ENCODE measurements at places on chromosomes 1 and 21.

DNA sequence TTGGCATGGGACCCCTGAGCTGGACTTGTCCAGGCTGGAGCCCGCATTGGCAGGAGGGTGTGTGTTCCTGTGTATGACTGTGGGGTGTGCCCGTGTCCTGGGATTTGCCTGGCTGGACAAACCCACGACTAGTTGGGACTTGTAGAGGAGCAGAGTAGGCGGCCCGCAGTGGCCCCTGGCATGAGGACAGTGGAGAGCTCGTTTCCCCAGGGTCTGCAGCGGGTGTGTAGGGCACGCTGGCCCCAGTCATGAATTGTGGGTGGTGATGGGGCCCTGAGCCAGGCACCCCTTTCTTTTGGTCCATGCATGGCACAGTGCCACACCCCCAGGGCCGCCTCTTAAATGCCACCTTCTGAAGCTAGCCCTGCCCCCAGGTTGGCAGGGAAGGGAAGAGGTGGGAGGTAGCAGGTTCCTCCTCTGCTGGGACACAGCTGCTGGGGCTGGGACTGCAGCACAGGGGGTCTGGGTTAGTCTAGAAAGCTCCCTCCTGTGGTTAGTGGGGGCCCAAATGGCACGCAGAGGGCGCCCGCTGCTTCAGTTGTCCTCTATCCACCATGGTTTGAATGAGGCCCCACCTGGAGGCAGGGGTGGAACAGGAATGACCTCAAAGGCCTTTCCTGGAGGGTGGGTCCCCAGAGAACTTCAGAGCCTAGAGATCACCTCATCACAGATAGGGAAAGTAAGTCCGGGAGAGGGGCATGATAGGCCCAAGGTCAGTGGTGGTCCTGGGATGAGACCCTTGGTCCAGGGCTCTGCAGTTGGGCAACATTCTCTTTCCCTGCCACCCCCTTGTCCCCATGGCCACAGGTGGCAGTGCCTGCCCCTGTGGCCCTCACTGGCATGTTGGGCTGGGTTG is 4.1 kb downstream of the CROCC start:
- no peak for DNase-seq

DNA sequence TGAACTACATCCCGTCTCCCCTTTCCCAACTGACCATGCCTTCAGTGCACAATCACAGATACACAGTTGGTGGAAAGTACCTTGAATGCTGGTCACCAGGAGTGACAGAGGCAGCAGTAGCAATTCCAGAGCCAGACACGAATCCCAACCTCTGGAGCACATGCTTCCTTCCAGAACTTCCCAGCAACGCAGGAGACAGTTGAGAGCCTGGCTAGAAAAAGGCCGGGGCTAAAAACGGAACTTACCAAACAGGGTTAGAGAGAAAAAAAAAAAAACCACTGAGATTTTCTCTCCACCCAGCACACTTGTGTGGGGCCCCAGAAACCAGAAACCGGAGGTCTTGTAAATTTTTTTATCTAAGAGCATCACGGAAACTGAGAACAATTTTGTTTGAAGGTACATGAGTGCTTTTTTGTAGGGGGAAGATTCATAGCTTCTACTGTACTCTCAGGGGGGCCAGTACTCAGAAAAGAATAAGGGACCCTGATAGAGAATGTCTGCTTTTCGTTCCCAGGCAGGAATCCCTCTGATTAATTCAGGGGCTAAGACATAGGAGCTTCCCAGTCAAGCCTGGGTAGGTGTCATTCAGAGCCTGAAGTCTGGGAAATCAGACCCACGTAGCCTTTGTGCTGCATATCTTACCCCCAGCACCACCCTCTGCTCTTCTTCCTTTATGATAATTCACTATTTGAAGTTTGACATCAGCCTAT is at the start of gene CD48:
CD48 (minus strand) TSS at position 221 of the 710 bp plus-strand sequence; CDS start at position 162, 59 bp downstream.
- no peak for DNase-seq

GRCh38 chr1:59198564-59198963 is 98.3 kb upstream of the FGGY start:
- DNase-seq = peak; percentile 32

DNA sequence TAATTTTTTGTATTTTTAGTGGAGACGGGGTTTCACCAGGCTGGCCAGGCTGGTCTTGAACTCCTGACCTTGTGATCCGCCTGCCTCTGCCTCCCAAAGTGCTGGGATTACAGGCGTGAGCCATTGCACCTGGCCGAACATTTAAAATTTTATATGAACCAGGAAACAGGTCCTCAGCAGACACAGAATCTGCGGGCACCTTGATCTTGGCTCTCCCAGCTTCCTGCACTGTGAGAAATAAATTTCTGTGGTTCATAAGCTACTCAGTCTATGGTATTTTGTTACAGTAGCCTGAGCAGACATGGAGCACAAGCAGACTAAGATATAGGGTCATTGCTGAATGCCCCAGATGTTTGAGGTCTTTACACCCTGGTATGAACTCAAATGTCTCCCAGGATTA is 23.6 kb upstream of the CTH start:
- no peak for DNase-seq

DNA sequence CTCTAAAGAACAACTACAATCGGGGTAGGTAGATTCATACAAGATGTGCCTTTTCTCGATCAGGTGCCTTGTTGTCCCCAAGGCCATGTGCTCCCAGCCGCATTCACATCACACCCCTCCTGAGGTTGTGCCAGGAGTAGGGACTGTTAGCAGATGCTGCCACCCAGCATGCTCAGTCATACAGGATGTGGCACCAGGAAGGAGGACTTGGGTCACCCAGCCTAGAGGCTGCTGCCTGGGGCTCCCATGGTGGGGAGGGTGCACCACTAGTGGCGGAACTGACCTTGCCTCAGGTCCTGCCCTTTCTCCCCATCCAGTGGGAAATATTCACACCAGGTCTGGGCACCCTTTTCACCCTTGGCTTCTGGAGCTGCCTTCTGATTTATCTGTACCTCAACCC is 8.3 kb downstream of the TEX35 start:
- no peak for DNase-seq

- DNase-seq = no peak
These were observed 36.6 kb downstream of the DOP1B start for GRCh38 chr21:36193200-36193599.

DNA sequence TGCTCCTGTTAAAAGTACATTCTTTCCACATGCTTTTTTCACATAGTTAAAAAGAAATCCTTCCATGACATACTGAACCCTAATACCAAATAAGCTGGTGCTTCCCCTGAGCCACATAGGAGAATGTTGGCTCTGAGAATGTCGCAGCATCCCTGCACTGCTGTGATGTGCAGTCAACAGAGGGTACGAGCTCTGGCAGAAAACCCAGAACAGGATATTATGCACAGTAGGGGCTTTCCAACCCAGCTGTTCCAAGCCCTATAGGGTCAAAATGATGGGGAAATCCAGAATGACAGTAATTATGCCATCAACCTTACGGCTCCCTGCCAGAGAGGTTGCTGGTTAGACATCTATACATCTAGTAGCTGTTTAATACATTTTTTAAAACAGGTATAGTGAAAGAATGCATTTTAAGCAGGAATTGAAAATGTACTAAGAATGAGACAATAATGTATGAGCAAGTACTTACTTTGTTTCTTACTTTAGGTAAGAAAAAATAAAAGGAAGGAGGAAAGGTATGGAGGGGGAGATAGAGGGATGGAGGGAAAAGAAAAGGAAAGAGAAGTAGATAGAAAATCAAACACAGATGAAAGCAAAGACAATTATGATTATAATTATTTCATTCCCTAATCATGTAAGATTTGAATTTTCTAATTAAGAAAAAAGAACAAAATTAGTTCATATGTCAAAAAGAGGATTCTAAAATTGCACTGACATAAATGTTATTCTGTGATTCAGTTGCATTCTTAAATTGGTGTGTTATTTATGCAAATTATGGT is 126.0 kb downstream of the NR5A2 start:
- peak; percentile 53 for DNase-seq

- DNase-seq = no peak
These were observed 5.2 kb upstream of the CCDC17 start for GRCh38 chr1:45629035-45629434.

- DNase-seq = no peak
These were observed 38.9 kb downstream of the YY1AP1 start for GRCh38 chr1:155649676-155650075.

DNA sequence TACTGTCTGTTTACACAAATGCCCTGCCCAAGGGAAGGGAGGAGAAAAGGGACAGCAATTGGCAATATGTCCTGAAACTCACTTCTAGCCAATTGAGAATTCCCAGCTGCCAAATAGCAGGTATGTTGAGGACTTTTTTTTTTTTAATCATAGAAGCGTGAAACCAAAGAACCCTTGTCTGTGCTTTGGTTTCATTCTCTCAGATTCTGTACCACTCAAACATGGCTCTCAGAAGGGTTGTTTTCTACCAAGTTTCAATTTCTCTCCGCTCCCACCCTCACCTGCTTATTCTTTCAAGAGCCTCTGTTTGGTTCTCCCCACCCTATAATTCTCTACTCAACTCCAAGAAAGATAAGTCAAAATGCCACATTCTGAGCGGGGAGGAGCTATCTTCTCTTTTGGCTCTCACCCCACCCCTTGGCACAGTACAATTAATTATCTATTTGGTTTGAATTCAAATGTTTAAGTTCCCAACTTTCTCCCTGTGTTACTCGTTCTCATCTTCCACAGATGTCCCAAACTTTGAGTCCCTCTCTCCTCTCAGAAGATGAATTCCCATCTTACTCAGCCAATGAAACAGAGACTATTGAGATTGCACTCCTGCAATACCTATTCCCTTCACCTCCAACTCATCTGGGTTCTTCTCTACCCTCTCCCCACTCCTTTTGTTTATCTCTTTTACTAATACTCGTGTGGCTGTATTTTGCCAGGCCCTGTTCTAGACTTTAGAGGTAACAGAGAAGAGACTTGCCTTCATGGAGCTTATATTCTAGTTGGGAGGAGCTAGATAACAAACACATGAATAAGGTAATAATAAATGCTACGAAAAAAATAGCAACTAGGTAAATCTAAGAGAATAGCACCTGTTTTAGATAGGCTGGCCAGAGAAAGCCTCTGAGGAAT is 3.9 kb upstream of the TP53BP2 start:
- DNase-seq = no peak

- no peak for DNase-seq
These were observed 87.0 kb downstream of the SYT14 start for GRCh38 chr1:210024996-210025395.

DNA sequence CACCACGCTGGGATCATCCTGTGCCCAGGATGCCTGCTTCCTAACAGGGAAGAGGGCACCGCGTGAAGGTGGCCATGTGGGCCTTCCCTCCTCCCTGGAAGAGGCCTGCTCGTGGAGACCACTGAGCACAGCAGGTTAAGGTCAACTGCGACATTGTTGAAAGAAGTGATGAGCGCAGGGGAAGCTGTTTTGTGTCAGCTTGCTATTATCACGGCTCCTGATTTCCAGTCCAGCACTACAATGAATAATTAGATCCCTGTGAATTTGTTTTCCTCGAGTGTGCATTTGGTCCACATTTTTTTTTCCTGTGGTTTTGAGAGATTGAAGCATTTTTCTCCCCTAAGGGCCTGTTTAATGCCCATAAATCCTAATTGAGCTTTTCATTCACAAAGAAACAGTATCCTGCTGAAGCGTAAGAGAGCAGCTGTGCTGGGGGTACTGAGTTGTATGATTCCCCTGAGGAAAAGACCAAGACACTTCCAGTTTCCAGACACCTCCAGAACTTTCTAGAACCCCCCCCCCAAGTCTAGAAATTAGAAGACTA is 204.9 kb downstream of the KCNJ6 start:
- DNase-seq = peak; percentile 73

GRCh38 chr1:101308935-101309333 is 72.1 kb downstream of the S1PR1 start:
- no peak for DNase-seq

DNA sequence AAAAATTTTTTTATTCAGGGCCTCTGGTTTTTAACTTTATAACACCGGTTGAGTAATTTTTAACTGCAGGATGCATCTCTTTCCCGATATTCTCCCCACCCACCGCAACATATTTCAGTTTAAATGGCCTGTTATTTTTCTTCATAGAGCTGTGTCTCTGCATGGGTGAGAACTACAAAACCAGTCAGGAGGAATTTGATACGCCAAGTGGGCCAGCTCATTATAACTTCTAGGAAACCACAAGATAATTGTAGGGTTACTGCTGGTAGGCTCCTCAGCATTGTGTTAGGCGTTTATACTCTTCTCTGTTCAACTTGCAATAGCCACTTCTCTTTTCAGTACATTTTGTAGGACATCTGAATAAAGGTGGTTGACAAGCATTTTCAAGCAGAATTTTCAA is 169.7 kb downstream of the PBX1 start:
- DNase-seq = peak; percentile 31

Measured in NCI-H2081 (cell line).